ENCODE measurements at places on chromosomes 16 and 17. TPM values are rescaled to one million over a fixed set of nuclear protein-coding genes. Genes with fewer than 3 reads are reported as not detected.

DNA sequence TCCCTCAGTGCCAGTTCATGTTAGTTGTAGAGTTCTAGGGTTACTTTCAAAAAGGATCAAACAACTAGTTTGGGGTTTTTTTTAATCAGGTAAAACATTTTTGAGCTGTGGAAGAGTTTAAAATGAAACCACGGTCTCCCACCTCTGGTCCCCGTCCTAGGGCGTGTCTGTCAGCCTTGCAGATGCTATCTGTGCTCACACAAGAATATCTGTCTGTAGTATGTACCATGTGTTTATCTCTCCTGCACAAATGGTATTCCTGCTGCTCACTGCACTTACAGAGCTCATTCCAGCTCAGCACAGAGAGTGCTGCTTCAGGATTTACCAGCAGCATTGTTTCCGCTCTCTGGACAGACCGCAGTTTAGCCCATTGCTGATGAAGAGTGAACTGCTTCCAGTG lies 38.9 kb downstream of the UBN1 start:
- DNase-seq: peak; percentile 2

Gene UTS2R
- 0.74 TPM for total RNA-seq

Gene NXPH3
- total RNA-seq: 0.19 TPM

DNA sequence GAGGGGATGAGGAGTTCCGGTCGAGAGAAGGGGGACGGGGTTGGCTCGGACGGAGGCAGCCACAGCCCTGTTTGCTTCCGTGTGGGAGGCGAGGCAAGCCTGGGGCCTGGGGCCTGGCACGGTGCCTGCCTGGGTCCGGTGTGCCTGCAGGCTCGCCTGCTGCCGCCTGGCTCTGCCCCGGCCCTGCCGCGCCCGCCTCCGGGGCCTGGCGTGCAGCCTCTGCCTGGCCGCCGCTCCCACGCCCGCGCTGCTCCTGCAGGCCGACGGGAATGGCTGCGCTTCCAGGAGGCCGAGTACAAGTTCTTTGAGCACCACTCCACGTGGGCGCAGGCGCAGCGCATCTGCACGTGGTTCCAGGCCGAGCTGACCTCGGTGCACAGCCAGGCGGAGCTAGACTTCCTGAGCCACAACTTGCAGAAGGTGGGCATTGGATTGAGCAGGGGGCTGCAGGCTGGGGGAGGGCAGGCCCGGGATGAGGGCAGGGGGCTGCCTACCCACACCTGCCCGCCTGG lies 53.1 kb downstream of the MRC2 start:
- no peak for DNase-seq

DNA sequence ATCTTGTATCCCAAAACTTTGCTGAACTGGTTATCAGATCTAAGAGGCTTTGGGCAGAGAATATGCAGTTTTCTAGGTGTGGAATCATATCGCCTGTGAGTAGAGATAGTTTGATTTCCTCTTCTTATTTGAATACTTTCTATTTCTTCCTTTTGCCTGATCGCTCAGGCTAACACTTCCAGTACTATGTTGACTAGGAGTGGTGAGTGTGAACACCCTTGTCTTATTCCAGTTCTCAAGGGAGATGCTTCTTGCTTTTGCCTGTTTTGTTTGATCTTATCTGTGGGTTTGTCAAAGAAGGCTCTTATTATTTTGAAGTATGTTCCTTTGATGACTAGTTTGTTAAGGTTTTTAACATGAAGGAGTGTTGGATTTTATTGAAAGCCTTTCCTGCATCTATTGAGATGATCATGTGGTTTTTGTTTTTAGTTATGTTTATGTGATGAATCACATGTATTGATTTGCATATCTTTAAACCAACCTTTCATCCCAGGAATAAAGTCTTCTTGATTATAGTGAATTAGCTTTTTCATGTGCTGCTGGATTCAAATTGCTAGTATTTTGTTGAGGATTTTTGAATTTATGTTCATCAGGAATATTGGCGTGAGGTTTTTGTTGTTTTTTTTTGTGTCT lies 17.0 kb upstream of the CCL13 start:
- no peak for DNase-seq

DNA sequence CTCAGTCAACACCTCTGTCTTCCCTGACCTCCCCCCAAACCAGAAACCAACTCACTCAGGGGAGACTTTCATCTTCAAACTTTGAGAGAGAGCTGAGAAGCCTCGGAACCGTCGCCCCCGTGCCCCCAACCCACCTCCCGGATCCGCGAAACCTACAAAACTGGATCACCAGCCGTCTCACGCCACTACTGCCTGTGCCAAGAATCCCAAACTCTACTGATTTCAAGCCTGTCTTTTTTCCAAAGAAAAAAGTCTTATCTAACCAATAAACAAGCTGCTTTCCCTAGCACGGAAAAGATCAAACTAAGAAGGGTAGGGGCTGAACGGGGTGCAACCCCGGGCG lies 2.0 kb downstream of the AXIN2 start:
- DNase-seq: no peak

DNA sequence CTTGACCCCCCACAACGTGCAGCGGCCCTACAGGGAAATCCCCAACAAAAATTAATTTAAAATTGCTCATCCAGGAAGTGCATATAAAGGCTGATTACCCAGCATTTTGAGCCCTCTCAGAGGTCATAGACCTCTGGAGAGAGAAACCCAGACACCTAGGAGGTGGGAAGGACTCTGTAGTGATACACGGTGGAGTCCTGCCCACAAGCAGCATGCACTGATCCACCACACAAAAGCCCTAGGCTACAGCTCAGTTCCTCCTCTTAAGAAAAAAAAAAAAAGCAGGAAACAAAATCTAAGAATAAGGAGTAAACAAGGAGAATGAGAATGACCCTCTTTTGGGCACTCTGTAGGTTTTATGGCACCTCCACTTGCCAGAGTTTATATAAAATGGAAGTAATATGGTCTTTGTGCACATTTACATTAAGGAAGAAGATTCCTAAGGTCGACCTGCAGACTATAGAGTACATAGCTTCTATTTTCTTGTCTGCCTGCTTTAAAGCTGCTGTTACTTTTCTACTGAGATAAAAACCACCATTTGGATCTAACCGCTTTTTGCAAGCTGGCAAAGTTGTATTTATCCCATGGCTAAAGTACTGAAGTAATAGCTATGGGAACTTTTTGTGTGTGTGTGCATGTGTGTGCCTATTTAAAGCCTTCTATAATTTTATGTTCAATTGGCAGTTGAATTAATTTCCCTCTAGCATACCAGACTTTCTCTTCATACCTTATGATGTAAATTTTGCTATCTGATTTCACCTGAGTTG lies 46.9 kb downstream of the ACSM1 start:
- no peak for DNase-seq

Gene SLC5A2
- total RNA-seq: 0.35 TPM

- DNase-seq: no peak
Measured at GRCh38 chr16:13519871-13520270, 400.1 kb upstream of the ERCC4 start.

- no peak for DNase-seq
Measured at GRCh38 chr17:38685491-38685890, 10.7 kb upstream of the EPOP start.

DNA sequence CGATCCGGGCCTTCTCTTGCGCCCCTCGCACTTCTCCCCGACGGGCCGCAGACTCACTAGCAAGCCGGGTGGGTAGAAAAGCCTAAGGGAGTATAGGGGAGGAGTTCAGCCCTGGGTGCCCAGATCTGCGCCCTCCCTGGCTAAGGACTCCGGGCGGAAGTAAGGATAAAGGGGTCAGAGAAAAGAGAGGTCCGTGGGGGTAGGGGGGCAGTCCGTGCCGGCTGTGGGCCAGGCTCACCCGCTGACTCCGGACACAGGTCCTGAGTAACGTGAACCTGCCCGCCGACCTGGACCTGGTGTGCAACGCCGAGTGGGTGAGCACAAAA lies 1.8 kb downstream of the NAGS start:
- DNase-seq: no peak

Gene TMEM238L
- not detected for total RNA-seq

- no peak for DNase-seq
Measured at GRCh38 chr16:27174007-27174406, 29.3 kb upstream of the KDM8 start.

DNA sequence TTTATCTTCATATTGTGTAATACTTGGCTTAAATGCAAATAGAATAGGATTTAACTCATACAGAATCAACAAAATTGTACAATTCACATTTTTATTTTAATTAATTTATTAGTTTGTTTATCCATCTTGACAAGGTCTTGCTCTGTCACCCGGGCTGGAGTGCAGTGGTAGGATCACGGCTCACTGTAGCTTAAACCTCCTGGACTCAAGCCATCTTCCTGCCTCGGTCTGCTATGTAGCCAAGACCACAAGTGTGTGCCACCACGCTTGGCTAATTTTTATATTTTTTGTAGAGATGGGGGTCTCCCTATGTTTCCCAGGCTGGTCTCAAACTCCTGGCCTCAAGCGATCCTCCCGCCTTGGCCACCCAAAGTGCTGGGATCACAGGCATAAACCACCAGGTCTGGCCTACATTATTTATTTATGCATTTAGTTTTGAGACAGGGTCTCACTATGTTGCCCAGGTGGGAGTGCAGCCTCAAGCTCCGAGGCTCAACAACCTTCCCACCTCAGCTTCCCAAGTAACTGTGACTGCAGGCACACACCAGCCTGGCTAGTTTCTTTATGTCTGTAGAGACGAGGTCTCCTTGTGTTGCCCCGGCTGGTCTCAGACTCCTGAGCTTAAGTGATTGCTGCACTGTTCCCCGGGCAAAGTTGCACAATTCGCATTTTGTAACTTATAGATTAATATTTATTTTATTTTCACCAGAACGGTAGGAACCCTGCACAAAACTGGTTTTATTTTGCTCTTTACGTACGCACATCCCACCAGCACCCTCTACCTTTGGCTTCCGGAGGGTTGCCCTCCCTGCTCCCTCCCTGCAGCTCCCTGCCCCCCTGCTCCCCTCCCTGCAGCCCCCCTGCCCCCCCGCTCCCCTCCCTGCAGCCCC lies 4.9 kb downstream of the DPEP1 start:
- no peak for DNase-seq

- DNase-seq: peak; percentile 55
Measured at GRCh38 chr16:10877472-10877946, 507 bp downstream of the CIITA start.

GRCh38 chr17:71849783-71850768 lies 270.7 kb upstream of the SOX9 start:
- DNase-seq: no peak

Gene MYOCD
- 0.16 TPM for total RNA-seq

Gene KCTD5
- 6.7 TPM for total RNA-seq

DNA sequence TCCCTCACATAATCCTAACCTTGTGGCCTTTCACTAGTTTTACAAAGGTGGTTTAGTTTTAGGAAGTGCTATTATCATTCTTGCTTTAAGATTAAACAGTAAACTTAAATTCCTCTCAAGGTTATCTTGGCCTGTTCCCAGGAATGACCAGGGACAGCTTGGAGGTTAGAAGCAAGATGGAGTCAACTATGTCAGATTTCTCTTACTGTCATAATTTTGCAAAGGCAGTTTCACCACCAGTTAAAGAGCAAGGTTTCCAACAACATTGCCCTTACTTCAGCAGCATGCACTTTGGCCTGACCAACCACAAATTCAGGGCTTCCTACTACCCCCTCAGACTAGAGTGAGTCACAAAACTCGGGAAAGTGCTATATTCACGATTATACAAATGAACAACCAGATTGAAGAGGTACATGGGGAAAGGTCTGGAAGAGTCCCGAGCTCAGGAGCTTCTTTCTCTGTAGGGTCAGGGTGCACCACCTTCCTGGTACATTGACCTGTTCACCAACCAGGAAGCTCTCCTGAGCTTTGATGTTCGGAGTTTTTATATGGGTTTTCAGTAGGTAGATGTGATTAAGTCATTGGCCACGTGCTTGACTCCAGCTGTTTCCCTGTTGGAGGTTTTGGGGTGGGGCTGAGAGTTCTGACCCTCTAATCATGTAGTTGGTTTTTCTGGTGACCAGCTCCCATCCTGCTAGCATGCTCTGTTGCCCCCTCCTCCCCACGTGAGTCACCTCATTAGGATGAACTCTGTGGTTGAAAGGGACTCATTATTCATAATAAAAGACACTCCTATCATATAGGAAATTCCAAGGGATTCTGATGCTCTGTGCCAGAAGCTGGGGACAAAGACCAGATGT lies 19.4 kb downstream of the RHOT1 start:
- no peak for DNase-seq

DNA sequence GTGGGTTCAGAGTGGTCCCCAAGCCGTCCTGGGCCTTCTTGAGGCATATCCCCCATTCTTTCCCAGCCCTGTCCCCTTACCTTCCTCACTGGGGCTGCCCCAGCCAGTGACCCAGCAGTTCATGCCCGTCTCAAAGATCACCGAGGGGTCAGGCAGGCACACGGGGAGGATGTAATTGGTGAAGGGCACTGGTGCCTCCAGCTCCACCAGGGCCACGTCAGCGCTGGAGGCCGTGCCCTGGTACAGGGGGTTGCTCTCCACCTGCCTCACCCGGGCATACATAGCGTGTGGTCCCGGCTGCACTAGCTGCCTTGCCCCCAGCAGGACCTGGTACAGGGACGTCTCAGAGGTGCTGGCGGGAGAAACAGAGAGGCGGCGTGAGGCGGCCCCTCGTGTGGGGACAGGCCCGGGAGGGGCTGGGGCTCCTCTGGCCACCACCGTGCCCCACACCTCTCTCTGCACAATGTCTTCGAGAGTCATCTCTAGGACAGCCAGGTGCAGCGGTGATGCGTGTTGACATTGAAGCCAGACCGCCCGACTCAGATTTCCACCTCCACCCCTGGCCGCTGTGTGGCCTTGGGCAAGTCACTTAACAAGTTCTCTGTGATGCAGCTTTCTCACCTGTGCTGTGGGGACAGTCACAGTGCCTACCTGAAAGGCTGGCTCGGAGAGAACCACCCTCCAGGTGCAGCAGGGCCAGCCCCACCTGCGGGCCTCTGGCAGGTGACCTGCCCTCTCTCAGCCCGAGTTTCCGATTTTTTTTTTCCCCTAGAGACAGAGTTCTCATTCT lies 5.8 kb downstream of the PRSS27 start:
- no peak for DNase-seq

Gene SNX20
- total RNA-seq: 2.8 TPM

- no peak for DNase-seq
Measured at GRCh38 chr16:2236337-2237101, at the start of gene DNASE1L2. Gene DNASE1L2, plus strand, starts transcription at chr16:2236444. Its CDS starts 373 bp downstream, at chr16:2236817.

Measured in pancreas (tissue), 10 donors.